ENCODE measurements at places on chromosomes 2 and 18. TPM values are rescaled to one million over a fixed set of nuclear protein-coding genes. Genes with fewer than 3 reads are reported as not detected.

DNA sequence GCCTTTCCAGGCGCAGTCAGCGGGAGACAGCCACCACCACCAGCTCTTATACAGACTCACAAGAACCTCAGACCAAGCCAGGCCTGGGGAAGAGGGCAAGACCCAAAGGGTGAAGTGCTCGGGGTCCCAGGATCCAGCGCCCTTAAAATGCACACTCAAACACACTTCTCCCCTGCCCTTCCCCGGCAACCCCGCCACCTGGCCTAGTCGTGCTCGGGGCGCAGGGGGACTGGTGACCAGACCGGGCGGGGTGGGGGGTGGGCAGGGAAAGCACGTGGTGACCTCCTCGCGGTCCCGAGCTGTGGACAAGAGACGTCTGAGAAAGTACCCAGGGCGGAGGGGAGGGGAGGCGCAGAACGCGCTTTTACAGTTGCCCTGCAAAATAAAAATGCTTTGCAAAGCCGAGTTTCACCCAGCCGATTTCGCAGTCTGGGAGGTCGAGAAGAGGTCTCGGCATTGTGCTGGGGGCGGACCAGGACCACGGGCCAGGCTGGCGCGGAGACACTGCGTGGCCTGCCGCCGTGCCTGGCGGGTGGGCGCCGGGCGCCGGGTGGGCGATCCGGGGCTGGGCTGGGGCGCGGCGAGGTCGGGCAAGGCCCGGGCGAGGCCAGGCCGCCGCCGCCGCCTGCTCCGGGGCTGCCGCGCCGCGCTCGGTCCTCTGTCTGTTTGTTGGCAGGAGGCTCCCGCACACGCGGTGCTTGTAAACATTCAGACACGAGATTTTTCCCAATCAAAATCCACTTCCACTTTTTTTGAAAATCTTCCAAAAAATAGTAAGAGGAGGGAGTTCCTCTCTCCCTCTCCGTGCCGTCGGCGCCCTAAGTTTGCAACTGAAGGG lies 2.0 kb downstream of the BCL11A start:
- DNase-seq, result peak; percentile 70

- DNase-seq, result peak; percentile 72
Observed at GRCh38 chr18:46034230-46034629, 37.8 kb downstream of the PSTPIP2 start.

The SKA1 gene
- 3.0 TPM for total RNA-seq

The XIRP2 gene
- total RNA-seq, result 0.51 TPM

DNA sequence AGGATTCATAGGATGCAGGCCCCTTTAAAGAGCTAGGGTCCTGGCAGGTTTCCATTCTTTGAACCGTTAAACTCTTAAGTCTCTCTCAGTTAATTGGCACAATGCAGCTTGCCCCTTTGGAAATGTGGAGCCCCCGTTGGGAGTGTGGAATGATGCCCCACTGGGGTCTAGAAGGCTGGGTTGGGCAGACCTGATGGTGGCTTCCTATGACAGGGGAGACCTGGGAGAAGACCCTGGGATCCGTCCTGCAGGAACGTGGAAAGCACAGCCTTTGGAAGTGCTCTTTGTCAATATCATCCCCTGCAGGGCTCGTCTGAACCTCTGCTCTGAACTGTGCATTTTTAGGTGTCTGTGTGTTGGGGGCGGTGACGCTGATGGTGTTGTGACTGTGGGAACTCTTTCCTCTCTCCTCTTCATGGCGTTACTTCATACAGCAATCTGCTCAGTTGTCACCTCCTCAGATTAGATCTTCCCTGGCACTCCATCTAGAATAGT lies 190.6 kb downstream of the MYCN start:
- DNase-seq, result no peak

The CDKL4 gene
- total RNA-seq, result 0.66 TPM

- DNase-seq, result no peak
Observed at GRCh38 chr2:193845604-193846003, 1650.9 kb upstream of the TMEFF2 start.

DNA sequence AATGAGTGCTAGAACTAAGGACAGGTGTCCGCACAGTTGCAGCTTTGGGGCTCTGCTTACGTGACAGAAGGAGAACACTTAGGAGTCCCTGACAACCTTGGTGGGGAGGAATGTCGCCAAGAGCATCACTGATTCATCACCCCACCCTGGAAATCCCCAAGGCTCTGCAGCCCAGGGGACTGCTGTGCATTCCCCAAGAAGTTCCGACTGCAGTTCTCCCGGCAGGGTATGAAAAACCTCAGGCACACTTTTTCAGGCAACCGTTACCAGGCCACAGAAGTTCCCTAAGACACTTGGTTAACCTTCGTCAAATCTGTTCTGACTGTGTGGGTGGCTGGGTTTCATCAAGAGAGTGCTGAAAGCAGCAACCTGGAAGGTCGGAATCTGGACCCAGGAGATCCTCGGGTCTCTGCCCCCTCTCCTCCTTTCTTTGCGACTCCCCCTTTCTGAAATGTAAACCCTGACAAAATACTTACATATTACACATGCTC lies 192.1 kb upstream of the CXCR4 start:
- no peak for DNase-seq

DNA sequence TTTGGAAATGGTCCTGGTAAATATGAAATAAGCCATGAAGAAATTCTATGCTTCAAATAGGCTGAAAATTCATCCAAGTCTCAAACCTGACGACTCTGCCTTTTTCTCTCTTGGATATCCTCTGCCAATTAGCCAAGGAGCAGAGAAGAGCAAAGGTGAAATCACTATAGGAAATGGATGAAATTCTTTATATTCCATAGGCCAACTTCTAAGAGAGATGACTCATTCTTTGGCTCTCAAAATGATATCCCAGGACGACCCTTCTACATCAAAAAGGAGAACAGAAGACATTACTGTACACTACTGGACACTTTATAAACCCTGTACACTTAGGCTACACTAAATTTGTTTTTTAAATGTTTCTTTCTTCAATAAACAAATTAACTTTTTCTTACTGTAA lies 22.7 kb downstream of the PDE1A start:
- DNase-seq, result no peak

GRCh38 chr18:35024965-35025364 lies 16.2 kb upstream of the MAPRE2 start:
- peak; percentile 92 for DNase-seq

GRCh38 chr2:26576565-26577441 lies 64.4 kb downstream of the CIB4 start:
- DNase-seq, result no peak

The CD8A gene
- total RNA-seq, result 0.07 TPM

DNA sequence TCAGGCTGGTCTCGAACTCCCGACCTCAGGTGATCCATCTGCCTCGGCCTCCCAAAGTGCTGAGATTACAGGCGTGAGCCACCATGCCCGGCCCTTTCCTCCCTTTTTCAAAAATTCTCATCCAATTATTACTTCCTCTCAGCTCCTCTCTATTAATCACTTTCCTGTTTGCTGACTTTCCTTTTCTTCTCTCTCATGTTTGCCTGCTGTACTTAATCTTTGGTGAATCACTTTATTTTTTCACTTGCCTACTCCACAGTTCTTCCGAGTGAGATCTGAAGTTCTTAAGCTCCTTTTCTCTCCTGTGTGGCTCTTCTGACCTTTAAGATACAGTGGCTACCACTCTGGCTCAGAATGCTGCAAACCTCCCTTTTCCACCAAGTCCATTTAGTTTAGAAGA lies 126.3 kb upstream of the SERTAD2 start:
- DNase-seq, result no peak

The SKOR2 gene
- total RNA-seq, result not detected

- no peak for DNase-seq
Observed at GRCh38 chr2:62197011-62197924, 1.4 kb downstream of the B3GNT2 start.

DNA sequence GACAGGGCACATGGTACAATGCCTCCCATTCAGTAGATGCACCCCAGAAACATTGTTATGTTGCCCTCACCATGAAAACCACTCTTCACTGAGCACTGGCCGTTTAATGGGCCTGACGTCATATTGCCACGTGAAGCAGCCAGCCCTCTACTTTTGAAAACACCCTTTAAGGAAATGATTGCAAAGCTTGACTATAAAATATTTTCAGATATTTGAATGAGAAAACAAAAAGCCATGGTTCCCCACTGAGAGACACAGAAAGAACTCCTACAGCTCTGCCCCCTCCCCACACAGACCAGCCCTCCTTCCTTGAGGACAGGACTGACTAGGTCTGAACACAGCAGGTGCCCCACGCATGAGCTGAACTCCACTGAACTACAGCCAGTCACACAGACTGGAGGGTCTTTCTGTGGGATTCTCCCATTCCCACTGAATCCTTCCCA lies 349.1 kb downstream of the ANAPC1 start:
- DNase-seq, result peak; percentile 44

DNA sequence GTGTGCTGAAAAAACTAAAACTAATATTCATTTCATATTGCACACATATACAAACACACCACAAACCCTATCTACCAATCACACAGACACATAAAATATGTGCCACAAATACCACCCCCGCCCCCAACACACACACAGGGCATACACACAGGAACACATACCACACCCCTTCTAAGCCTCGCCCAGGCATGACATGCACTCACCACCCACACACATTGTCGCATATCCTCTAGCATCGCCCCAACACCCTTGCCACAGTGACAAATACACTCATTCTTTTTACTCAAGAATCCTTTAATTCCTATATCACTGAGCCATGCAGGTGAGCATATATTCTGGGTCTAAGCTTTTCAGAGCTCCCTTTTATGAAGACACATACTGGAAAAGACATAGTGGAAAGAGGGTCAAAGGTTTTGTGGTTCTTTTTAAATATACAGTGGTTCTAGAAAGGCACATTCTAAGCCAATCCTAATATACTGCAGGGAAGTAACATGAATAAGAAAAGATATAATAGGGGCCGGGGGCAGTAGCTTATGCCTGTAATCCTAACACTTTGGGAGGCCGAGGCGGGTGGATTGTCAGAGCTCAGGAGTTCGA lies 24.5 kb upstream of the LCLAT1 start:
- no peak for DNase-seq

DNA sequence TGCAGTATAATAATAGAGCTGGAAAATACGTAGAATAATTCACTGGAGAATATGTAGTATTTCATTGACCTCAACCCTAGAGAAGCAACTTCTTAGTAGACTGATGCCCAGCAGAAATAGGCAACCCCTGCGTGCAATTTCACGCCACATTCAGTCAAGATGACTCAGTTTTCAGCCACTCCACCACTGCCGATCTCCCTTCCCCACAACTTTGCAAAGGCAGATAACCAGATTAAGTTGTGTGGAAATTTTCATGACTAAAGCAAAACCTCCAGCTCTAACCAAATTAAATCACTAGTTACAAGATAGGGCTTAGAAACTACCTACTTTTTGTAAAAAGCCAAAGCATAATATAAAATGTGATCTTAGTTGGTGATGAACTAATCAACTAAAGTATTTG lies 63.3 kb upstream of the STK17B start:
- no peak for DNase-seq

DNA sequence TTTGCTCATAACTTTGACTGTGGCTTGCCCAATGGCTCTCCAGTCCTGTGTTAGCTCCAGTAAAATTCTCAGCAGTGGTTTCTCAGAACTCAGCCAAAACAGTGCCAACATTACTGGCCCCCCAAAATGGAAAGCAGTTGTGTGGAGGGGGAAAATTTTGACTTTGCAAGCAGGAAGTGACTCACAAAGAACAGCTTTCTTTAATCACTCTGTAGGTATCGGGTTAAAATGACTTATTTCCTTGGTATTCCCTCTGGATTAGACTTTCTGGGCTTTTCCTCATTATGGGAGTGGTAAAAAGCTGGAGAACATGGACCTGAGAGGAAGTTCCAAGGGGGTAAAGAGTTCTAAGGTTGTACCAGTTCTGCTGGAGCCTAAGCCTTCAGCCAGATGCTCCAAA lies 175.7 kb upstream of the RND3 start:
- DNase-seq, result no peak

- DNase-seq, result peak; percentile 50
Observed at GRCh38 chr2:196925768-196926561, 542 bp downstream of the PGAP1 start.

GRCh38 chr2:132782176-132782783 lies 112.3 kb upstream of the LYPD1 start:
- no peak for DNase-seq

The SNORC gene
- 3.8 TPM for total RNA-seq

- no peak for DNase-seq
Observed at GRCh38 chr2:88596141-88596830, 31.0 kb downstream of the EIF2AK3 start.

The PLCD4 gene
- 1.6 TPM for total RNA-seq

- no peak for DNase-seq
Observed at GRCh38 chr18:42176599-42176998, 221.6 kb downstream of the PIK3C3 start.

- DNase-seq, result peak; percentile 97
Observed at GRCh38 chr18:2894131-2894840, 47.5 kb downstream of the EMILIN2 start.

GRCh38 chr18:25518716-25519053 lies 166.7 kb upstream of the ZNF521 start:
- DNase-seq, result no peak

DNA sequence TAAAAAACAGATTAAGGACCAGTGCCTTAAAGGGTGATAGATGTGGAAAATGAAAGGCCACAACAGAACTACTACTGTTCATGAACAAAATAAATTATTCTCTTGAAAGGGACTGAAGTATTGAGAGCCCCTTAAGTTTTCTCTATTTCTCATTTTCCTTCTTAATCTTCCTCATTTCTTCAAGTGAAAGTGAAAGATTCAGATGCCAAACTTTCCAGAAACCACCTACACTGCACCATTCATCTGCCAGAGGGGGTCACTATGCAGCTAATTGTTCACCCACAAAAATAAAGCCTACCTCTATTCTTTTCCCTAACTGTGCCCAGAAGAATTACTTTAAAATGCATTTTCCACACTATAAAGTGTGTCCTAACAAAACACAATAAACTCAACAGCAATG lies 140.1 kb downstream of the NR4A2 start:
- no peak for DNase-seq

DNA sequence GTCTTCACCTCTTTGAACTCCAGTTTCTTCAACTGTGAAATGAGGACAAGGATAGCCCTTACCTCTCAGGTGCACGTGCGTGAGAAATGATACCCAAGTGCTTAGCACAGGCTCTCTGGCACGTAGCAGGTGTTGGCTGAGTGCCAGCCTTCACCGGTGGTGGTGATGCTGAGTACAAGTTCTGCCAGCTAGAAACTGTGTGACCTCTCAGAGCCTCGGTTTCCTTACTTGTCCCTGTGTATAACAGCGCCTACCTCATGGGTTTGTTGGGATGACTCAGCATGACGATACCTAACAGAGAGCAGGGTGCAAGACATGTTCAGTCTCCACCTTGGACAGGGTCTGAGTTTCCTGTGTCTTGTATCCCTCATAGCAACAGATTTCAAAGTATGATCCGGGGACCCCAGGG lies 205.1 kb downstream of the TNS1 start:
- no peak for DNase-seq
